ENCODE measurements at places on chromosomes 5 and 9.

GRCh38 chr5:78888580-78889368, 96.3 kb downstream of the ARSB start:
- DNase-seq = no peak

DNA sequence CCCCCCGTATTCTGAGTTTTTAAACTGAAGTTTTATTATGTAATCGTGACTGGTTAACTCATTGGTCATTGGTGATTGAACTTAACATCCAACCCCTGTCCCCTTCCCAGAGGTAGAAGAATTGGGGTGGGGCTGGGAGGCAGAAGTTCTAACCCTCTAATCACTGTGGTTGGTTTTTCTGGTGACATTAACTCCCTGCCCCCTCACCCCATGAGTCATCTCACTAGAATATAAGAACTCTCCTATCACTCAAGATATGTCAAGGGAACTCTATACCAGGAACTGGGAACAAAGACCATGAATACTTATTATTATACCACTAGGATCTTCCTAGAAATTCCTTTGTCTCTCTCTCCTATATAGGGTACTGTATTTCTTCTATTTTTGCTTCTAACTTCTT, 52.3 kb upstream of the CAVIN4 start:
- no peak for DNase-seq

DNA sequence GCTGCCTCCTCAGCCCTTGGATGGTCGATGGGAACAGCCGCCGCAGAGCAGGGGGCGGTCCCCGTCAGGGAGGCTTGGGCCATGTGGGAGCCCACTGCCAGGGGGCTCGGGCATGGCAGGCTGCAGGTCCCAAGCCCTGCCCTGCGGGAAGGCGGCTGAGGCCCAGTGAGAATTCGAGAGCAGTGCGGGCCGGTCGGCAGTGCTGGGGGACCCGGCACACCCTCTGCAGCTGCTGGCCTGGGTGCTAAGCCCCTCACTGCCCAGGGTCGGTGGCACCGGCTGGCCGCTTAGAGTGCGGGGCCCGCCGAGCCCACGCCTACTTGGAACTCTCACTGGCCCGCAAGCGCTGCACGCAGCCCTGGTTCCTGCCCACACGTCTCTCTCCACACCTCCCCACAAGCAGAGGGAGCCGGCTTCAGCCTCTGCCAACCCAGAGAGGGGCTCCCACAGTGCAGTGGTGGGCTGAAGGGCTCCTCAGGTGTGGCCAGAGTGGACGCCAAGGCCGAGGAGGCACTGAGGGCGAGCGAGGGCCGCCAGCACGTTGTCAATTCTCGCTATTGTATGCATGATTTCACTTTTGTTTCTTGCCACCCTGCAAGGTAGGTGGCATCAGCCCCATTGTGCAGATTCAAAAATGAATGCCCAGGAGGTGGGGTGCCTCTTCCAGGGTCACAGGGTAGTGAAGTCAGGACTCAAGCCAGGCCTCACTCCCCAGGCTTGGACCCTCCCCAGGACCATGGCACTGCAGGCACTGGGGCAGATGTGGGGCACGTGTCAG, 48.6 kb downstream of the COL15A1 start:
- peak; percentile 54 for DNase-seq

GRCh38 chr9:104091116-104091515, 3.0 kb upstream of the SMC2 start:
- DNase-seq = no peak

DNA sequence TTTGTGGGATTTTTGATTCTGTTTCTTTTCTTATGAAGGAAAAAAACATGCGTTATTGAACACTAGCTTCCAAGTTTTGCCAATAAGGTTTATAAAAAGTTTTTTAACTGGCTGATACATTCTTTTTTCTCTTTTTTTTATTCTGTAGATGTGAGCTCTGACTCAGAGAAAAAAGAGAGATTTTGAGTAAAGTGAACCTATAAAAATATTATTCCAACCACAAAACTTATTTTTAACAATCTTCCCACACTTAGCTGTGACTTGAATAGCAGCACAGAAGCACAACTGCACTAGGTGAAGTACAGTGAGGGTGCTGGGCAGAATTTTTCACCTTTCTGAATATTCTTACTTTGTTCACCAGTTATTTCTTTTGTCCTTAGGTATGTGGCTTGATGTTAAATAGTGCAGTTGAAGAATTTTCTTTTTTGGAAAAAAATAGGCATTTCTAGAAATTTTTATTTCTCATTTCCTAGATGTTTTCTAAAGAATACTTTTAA, 41.6 kb downstream of the CHSY3 start:
- no peak for DNase-seq
